Lung microvascular endothelial cell (primary cell): ENCODE measurements at places on chromosomes 3 and 15. TPM values are rescaled to one million over a fixed set of nuclear protein-coding genes. Genes with fewer than 3 reads are reported as not detected.
A peak's percentile ranks its signal among the peaks of the same experiment; 100 is the strongest.

GRCh38 chr3:58719684-58720083 lies 53.1 kb upstream of the FAM3D start:
- peak; percentile 3 for DNase-seq

GRCh38 chr15:57084192-57084591 lies 165.7 kb downstream of the TCF12 start:
- no peak for DNase-seq

DNA sequence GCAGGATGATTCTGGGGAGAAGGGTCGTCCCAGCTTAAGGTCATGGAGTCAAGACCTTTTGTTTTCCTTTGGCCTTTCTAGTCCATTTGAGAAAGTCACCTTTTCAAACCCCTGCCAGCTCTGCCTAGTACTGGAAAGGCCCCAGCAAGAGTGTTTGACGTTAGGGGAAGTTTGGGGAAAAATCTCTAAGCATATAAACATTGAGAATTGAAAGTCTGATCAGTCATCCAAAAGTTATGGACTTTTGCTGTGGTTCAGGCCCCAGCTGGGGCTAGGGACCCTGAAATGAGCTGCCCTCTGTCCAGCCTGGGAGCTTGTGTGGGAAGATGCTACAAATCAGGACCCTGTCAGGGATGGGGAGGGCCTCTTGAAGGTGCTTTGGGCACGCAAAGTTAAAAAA lies 21.6 kb downstream of the SLC6A6 start:
- DNase-seq: no peak

DNA sequence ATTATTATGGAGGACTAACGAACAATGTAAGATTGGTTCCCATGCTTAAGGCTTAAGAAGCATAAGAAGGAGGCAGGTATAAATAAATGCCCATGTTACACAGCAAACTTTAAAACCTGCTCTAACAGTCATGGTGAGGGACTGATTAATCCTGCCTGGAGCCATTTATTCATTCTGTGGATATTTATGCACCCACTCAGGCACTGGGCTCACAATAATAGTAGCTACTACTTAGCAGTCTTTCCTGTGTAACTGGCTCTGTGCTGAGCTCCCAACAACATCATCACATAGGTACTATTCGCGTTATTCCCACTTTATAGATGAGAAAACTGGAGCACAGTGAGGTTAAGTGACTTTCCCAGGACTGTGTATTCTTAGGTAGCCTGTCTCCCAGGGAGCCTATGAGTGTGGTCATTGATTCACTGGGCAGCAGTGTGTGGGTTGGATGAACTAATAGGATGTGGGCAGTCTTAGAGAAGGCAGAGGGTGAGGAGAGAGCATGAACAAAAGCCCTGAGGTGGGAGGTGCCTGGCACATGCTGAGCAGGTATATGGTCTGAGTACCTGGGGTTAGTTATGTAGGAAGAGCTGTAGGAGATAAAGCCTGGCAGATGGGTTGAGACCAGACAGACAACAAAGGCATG lies 44.1 kb upstream of the UMPS start:
- no peak for DNase-seq

DNA sequence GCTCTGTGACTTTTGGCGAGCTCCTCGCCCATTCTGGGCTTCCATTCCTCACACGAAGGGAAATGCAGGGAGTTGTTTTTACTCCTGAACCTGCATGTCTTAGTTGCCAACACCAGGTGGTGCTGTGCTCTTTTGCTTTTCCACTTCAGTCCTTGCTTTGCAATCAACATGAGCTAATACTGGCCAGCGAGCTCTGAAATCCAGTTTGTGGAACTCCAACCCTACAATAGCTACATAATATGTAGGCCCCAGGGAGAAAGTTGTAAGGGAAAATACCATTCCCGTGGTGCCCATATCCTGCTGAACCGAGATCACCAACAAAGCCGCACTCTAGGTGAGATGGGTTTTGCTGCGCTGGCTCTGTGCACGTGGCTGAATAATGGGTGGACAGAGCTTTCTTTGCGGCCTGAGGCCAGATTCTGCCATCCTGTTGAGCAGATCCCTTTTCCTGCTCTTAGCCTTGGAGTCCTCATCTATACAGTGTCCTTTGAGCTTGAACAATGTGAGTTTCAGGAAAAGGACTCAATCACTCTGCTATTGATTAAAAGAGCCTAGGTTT lies 25.0 kb downstream of the LSM3 start:
- peak; percentile 93 for DNase-seq

- no peak for DNase-seq
Measured at GRCh38 chr15:63860155-63860554, 26.4 kb upstream of the HERC1 start.

- peak; percentile 11 for DNase-seq
Measured at GRCh38 chr3:147119989-147120388, 286.4 kb downstream of the ZIC4 start.

DNA sequence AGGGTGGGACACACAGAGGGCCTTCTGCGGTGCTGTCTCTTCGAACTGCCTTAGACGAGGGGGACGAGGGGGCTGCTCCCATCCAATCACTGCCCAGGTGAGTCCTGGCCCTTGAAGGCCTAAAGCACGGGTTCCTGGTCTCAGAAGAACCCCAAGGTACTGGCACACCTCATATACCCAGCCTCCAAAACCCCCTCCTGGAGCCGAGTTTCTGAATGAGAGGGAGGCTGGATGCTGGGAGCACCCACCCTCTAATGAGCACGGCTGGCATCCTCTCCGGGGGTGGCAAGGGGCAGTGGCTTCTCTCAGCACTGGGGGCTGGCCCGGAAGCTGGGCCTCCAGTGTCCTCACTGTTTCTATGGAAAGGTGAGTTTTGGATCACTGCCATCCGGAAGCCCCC lies 165.6 kb downstream of the LRRK1 start:
- no peak for DNase-seq

GRCh38 chr3:52210550-52211046 lies 12.6 kb downstream of the ALAS1 start:
- no peak for DNase-seq

- no peak for DNase-seq
Measured at GRCh38 chr3:107966276-107966675, 124.6 kb downstream of the CD47 start.

- DNase-seq: no peak
Measured at GRCh38 chr3:120404876-120405275, 45.9 kb downstream of the FSTL1 start.

DNA sequence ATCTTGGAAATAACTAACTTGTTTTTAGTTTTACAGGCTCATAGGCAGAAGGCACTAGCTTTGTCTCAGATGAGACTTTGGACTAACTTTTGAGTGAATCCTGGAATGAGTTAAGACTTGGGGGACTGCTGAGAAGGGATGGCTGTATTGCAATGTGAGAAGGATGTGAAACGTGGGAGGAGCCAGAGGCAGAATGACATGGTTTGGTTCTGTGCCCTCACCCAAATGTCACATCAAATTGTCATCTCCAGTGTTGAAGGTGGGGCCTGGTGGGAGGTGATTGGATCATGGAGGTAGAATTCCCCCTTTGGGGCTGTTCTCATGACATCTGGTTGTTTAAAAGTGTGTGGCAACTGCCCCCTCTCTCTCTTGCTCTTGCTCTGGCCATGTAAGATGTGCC lies 28.8 kb upstream of the CCDC50 start:
- no peak for DNase-seq

GRCh38 chr3:103991-104390 lies 92.6 kb upstream of the CHL1 start:
- DNase-seq: no peak

DNA sequence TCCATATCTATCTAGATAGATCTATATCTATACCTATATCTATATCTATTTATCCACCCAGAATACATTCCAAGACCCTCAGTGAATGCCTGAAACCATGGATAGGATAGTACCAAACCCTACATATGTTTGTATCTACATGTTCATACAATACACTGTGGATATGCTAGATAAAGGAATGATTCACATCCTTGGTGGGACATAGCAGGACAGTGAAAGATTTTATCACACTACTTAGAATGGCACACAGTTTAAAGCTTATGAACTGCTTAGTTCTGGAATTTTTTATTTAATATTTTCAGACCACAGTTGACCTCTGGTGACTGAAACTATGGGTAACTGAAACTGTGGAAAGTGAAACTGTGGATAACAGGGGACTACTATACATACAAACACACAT lies 198.8 kb upstream of the TTC14 start:
- no peak for DNase-seq

DNA sequence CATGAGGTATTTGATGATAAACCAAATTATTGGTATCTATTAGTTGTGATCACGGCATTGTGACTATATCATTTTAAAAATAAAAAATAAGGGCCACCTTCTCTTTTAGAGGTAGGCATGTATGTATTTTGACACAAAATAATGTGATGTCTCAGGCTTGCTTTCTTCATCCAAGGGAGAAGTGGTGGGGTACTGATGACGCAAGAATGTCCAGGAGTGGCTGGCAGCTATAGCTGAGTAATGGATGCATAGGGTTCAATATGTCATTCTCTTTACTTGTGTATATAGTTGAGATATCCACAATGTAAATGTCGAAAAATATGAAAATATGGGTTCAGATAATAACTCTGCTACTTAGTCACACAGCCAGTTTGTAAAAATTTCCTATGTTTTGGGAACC lies 46.8 kb upstream of the NSMCE3 start:
- no peak for DNase-seq

DNA sequence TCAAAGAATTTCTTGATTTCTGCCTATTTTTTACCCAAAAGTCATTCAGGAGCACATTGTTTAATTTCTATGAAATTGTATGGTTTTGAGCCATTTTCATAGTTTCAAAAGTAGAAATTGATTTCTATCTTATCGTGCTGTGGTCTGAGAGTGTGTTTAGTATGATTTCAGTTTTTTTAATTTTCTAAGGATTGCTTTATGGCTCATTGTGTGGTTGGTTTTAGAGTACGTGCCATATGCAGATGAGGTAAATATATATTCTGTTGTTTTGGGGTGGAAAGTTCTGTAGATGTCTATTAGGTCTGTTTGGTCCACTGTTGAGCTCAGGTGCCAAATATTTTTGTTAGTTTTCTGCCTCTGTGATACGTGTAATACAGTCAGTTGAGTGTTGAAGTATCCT lies 487.1 kb upstream of the CBLB start:
- DNase-seq: no peak

GRCh38 chr3:160869825-160870224 lies 113.8 kb downstream of the PPM1L start:
- DNase-seq: no peak

DNA sequence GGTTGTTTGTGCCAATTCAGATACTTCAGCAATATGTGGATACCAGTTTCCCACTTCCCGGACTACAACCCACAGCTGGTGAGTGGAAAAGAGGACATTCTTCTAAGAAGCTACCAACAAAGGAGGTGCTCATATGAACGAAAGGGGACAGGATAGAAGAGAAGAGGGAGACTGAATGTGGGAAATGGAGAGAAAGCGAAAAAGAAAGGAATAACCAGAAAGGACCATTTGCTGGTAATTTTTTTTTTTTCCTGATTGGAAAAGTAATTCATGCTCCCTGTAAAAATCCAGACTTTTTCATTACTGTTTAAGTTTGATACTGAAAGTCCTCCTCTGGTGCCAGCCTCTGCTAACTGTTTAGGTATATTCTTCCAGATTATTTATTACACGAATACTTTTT lies 1.5 kb upstream of the CHAC1 start:
- DNase-seq: no peak

GRCh38 chr3:9000041-9000440 lies 36.8 kb upstream of the RAD18 start:
- no peak for DNase-seq

GRCh38 chr3:17481116-17481515 lies 261.3 kb downstream of the TBC1D5 start:
- no peak for DNase-seq

DNA sequence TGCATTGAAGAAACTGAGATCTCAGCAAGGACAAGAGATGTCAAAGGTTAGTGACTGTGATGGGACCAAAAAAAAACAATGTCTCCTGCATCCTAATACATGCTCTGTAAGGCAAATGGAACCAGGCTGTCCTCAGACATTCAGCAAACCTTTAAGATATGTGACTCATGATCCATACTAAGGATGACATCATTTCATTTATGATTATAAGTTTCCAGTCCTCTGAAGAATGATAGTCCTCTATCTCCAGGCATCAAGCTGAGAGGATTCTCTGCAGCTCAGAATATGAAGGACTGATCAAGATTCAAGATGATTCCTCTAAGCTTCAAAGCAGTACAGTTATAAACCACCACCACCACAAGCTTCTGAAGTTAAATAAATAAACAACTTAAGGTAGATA lies 47.6 kb downstream of the SSR3 start:
- DNase-seq: no peak

DNA sequence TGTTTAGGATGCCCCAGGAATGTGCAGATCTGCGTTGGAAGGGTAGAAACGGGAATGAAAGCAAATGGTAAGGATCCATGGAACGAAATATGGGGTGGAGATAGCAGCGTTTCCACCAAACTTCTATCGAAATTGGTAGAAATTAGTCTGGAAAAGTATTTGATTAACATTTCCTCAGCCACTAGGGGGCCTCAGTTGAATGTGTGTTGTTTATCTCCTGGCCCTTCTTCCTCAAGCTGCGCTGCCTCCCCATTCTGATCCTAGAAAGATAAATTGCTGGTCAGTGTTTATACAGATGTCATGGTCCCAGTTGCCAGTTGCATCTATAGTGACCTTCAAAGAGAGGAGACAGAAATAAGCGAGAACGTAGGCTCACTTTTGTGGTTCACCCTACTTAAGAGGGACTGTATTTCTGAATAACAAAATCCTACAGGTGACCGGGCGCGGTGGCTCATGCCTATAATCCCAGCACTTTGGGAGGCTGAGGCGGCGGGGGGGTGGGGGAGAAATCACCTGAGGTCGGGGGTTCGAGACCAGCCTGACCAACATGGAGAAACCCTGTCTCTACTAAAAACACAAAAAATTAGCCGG lies 457.1 kb downstream of the SQOR start:
- DNase-seq: peak; percentile 47

GRCh38 chr15:90343302-90343790 lies 8.7 kb upstream of the ZNF774 start:
- DNase-seq: peak; percentile 40

GRCh38 chr3:149667576-149667975 lies 9.8 kb upstream of the WWTR1 start:
- no peak for DNase-seq

Gene GPR149
- total RNA-seq: not detected in 2 replicates

Gene MRAS
- total RNA-seq: 5.9 and 10.1 TPM in 2 replicates

Gene XCR1
- total RNA-seq: not detected in 2 replicates

Gene VWA5B2
- under 0.01 TPM in 1 of 2 replicates, not detected in the other for total RNA-seq

Gene HYAL1
- 3.1 and 5.8 TPM in 2 replicates for total RNA-seq

Gene ADAMTS7
- 2.6 and 7.0 TPM in 2 replicates for total RNA-seq

Gene DISP2
- under 0.01 TPM in 2 replicates for total RNA-seq

Gene RYK
- total RNA-seq: 61.5 and 99.6 TPM in 2 replicates

Gene SPINK8
- not detected in 2 replicates for total RNA-seq

Gene BLOC1S6
- total RNA-seq: 55.1 and 55.2 TPM in 2 replicates

Gene HTR3D
- total RNA-seq: not detected in 2 replicates

Gene LRRIQ4
- not detected in 2 replicates for total RNA-seq

Gene MESP2
- not detected in 2 replicates for total RNA-seq

Gene SH3GL3
- total RNA-seq: under 0.01 TPM in 1 of 2 replicates, not detected in the other

Gene IL17RE
- under 0.01 TPM in 2 replicates for total RNA-seq
